Fibroblast of villous mesenchyme (primary cell): ENCODE measurements at places on chromosomes 2 and 18.

DNA sequence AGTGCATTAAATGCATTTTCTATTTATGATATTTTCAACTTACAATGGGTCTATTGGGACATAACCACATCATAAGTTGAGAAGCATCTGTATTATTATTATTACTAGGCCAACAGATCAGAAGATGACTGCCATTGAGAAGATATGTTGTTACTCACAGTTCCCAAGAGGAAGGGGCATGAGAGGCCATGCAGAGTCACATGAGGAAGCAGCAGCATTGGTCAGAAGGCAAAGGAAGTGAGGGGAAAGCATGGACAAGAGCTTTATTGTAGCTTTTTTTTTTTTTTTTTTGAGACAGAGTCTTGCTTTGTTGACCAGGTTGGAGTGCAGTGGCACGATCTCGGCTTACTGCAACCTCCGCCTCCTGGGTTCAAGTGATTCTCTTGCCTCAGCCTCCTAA is 66.2 kb upstream of the LCLAT1 start:
- no peak for DNase-seq

DNA sequence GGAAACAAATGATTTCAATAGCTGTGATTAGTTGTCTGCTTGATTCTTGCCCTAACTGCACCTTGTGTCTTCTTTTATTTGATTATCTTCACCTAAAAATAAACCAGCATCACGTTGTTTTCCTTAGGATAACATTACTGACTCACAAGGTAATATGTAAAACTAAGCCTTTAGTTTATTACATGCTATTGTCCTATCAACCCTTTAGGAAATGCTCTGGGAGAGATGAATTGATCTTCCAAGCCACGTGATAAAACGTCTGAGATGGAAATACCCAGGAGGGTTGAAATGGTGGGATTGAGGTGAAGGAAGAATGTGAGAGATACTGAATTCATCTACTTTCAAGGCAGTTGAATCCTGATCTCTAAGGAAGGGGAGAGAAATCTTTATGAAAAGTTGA is 34.5 kb upstream of the TMEM178A start:
- no peak for DNase-seq

GRCh38 chr2:120320318-120320851 is 25.6 kb upstream of the INHBB start:
- DNase-seq, result no peak

- DNase-seq, result peak; percentile 82
Measured at GRCh38 chr18:31512203-31512764, 14.3 kb downstream of the DSG2 start.

- no peak for DNase-seq
Measured at GRCh38 chr2:30683236-30683956, 123.8 kb downstream of the CAPN13 start.

DNA sequence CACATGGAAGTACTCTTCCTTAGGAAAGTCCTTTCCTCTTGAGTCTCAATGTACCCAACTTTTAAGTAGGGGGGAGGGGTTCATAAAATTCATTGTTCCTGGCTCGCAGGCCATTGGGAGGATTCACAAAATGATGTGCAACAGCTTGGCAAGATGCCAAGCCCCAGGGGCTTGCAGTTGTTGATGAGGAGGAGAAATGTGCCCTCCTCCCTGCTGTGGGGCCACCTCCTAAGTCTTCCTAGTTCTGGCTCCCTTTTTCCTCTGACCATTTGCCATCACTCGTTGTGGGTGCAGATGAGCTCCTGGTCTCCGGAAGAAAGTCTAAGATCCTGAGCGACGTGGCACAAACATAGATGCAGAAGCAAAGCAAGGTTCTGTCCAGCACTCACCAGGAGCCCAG is 435.4 kb downstream of the EIPR1 start:
- DNase-seq, result no peak

GRCh38 chr2:30765876-30766470 is 41.3 kb downstream of the CAPN13 start:
- DNase-seq, result no peak

DNA sequence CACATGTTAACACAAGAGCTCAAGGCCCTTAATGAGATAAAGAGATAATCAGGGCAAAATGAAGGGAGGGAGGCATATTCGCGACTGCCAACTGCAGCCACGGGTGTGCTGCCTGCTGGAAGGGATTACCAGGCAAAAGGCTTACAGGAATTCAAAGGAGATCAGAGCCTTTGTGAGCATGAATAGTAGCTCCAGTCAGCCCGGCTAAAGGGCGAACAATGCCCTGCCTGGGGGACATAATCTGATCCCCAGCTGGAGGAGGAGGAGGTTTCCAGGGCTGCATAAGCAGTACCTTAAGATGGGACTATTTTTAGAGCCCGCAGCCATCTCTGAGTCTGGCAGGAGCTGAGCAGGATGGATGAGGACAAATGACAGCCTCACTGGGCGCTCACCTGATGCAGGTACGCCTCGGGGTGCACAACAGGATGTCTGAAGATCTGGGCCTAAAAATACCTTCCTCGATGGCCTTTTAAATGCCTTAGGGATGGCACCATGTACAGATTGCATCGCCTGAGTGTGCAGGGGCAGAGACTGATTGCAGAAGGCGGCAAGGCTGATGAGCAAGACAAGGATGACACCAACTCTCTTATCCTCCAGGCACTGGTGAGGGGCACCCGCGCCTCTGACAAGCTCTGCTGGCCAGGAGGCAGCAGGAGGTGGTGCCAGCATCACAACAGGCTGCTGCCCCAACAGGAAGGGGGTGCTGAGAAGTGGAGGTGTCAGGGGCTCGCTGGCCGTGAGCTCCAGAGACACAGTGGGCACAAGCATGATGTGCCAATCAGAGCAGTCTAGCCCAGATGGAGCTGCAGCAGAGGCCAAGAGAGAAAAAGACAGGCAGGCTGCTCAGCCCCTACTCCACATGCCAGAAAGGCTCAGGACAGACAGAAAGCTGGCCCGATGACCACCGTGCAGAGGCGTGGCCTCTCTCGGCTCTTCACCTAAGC is 111.4 kb downstream of the EIPR1 start:
- no peak for DNase-seq

DNA sequence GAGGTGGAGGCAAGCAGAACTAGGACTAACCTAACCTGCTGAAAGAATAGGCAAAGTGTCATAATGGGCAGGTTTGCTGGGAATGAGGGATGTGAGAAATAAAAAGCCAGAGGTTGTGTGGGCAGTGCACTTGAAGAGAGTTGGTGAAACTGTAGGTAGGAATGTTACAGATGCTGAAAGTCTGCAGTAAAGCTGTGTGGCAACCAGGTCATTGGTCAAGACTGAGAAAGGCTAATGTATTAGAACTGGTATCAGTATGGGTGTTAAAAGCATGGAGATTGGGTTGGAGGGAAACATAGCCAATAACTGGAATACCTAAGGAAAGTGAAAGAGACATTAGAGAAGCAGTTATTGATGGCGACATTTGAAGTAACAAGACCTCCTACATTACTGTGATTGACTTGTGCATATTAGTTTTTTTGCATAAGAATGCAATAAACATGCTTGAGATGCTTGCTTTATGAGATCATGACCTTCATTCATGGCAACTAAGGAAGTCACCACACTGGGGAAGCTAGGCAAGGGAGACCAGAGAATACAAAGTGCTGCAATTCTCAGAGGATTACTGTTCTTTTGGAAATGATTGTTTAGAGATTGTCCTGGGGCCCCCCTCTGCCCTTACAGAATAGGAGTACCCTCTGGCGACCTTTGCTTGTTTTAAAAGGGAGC is 11.8 kb downstream of the GULP1 start:
- peak; percentile 59 for DNase-seq

DNA sequence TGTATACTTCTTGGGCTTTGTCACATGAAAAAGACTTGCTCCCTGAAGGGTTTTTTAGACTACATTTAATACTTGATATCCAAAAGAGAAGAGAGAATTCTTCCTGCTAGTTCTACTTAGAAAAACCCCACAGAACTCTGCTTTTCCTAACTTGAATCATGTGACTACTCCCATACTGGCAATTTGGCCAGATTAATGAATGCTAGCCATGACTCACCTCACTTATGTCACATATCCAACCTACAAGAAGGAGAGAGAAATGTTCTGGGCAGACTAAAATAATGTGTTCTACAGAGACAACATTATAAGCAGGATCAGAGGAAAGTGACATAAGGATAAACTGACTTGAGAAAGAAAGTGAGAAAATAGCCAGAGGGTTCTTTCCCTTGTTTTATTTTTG is 249.3 kb upstream of the GULP1 start:
- DNase-seq, result peak; percentile 61

DNA sequence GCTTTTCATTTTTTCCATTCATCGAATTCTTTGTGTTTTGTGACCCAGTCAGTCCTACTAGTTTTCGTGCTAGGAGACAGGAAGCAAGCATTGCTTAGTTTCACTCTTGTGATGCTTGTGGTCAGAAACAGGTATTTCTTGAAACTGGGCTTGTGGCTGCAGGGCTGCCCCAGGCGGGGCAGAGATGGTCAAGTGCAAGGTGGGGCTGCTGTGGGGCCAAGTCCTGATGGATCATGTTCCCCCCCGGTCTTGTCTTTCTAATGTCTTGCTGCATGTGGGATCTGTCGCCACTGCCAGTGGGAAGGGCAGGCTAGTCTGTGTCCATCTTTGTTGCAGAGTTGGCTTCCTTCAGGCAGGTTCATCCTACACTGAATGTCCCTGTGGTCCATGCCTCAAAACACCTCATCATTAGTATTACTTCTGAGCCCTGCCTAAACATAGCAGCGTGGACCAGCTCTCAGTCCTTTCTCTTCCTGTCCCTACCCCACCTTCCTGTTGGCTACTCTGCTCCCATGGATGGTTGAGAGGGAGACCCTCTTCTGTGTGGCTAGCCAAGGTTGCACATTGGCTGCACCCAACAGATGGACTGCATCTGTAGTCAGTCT is 38.7 kb downstream of the INPP4A start:
- no peak for DNase-seq

DNA sequence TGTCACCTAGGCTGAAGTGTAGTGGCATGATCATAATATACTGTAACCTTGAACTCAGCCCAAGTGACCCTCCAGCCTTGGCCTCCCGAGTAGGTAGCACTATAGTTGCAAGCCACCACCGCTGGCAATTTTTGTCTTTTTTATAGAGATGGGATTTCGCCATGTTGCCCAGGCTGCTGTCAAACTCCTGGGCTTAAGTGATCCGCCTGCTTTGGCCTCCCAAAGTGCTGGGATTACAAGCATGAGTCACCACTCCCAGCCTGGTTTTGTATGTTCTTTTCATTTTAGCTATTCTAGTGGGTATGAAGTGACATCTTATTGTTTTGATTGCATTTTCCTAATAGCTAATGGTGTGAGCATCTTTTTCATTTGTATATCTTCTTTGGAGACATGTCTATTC is 11.3 kb upstream of the EXOC6B start:
- DNase-seq, result peak; percentile 76

GRCh38 chr2:207255565-207256470 is 90.1 kb upstream of the KLF7 start:
- no peak for DNase-seq

GRCh38 chr18:55908901-55909366 is 320.9 kb upstream of the TCF4 start:
- DNase-seq, result peak; percentile 48

DNA sequence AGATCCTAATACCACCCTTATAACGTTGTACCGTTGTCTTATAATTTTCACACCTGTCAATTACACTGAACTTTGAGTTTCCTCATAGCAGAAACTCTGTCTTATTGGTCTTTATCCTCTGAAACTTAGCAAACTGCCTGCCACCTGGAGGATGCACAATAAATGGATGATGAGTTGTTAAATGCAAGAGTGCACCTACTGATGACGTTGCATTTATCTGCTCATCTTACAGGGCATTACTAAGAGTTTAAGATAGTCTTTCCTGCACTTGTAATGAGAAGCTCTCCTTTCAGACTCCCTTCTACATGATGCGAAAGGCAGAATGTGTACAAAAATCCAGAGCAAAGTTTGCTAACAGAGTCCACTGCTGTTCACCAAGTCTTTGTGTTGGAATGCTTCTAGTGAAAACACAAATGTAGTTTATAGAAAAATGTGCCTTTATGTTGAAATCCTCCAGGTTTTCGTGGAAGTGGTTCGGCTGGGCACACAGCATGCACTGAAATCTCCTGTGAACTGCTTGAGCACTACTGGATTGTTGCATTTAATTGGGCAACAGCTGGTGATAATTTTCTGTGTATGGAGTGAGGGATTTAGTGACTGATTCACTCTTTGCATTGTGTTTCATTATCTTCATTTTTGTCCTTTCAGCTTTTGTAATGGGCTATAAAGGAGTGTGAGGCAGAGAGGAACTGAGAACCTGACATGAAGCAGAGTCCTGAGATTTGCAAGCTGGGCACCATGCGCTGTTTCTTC is 665.8 kb upstream of the ID2 start:
- DNase-seq, result no peak

- DNase-seq, result no peak
Measured at GRCh38 chr2:8107621-8108378, 574.1 kb upstream of the ID2 start.

DNA sequence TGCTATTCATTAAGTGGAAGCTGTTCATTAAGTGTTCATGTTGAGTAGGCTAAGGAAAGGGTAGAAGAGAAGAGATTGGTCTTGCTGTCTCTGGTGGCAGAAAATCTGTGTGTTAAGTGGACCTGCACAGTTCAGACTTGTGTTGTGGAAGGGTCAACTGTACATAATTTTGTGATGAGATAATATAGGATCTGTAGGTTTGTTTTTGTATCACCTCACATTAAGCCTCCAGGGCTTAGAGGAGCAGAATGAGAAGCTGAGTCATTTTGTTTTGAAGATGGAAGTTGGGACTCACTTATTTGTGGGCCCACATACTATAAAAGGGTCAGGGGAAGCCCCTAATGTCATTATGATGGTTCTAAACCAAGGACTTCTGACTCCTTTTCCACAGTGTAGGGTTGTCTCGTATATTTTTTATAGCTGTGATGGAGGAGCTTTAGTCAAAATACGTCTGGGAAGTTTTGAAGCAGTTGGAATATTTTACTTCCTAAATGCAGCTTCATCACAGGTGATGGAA is 18.2 kb downstream of the PMS1 start:
- no peak for DNase-seq

DNA sequence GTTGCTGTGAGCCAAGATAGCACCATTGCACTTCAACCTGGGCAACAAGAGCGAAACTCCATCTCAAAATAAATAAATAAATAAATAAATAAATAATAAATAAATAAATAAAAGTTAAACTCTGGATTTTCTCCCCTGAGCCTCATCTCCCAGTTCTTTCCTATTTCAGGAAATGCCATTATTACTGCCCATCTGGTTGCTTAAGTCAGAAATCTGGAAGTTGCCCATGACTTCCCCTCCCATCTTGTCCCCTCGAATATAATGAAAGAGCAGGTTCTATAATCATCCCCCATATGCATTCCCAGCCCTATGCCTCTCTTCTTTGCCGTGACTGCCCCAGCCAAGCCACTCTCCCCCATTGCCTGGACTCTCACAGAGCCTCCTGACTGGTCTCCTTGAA is 4.2 kb upstream of the PSD4 start:
- DNase-seq, result no peak

- DNase-seq, result no peak
Measured at GRCh38 chr2:227295806-227296205, 29.2 kb upstream of the MFF start.

DNA sequence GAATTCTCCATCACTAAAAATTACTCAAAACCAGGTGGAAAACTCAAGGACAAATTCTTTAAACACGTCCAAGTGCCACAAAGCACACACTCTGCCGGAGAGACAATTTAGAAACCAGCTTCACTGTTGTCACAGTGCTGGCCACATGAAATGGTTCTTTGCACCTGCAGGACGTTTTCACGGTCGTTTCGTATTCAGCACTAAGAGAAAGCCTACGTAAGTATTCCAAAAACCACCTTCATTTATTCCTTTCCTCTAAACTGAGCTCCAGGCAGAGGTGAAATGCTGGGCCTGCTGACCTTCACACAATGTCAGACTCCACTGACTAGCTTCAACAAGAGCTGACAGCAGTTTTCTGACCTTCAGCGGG is 680 bp downstream of the ATP5F1A start:
- no peak for DNase-seq

GRCh38 chr18:49486134-49486533 is 900 bp downstream of the C18orf32 start:
- peak; percentile 25 for DNase-seq
